ENCODE measurements at places on chromosomes 12 and 14. TPM values are rescaled to one million over a fixed set of nuclear protein-coding genes. Genes with fewer than 3 reads are reported as not detected.

The ASPG gene
- polyA plus RNA-seq, result 3.3 TPM

The KRT71 gene
- not detected for polyA plus RNA-seq

The EXOC3L4 gene
- polyA plus RNA-seq, result 2.4 TPM

The CCDC177 gene
- 0.63 TPM for polyA plus RNA-seq

The KCNH5 gene
- 0.53 TPM for polyA plus RNA-seq

The PLEKHD1 gene
- 1.9 TPM for polyA plus RNA-seq

The SERPINA10 gene
- polyA plus RNA-seq, result not detected

The STXBP6 gene
- polyA plus RNA-seq, result 8.6 TPM

The IL26 gene
- not detected for polyA plus RNA-seq

The WNT5B gene
- polyA plus RNA-seq, result 4.9 TPM

The HHIPL1 gene
- polyA plus RNA-seq, result 1.0 TPM

The CEBPE gene
- polyA plus RNA-seq, result not detected

The ESPL1 gene
- 30.5 TPM for polyA plus RNA-seq

The LPCAT3 gene
- polyA plus RNA-seq, result 33.2 TPM

The NOP9 gene
- 20.1 TPM for polyA plus RNA-seq

The GLIPR1L2 gene
- 35.9 TPM for polyA plus RNA-seq

The ERBB3 gene
- 6.1 TPM for polyA plus RNA-seq

The C12orf56 gene
- 21.8 TPM for polyA plus RNA-seq

The SSTR1 gene
- 0.45 TPM for polyA plus RNA-seq

The SLCO1B1 gene
- polyA plus RNA-seq, result not detected

The SERPINA5 gene
- polyA plus RNA-seq, result 1,170 TPM

The THTPA gene
- polyA plus RNA-seq, result 60.3 TPM

The IL31 gene
- polyA plus RNA-seq, result 0.38 TPM

The ENDOU gene
- polyA plus RNA-seq, result 0.21 TPM

The EDDM3A gene
- polyA plus RNA-seq, result 1.9 TPM

The SOAT2 gene
- polyA plus RNA-seq, result 0.25 TPM

The KCNMB4 gene
- 3.5 TPM for polyA plus RNA-seq

The SPIC gene
- polyA plus RNA-seq, result not detected

The MLXIP gene
- 39.9 TPM for polyA plus RNA-seq

The ZNF10 gene
- 20.4 TPM for polyA plus RNA-seq

The TEAD4 gene
- polyA plus RNA-seq, result 9.7 TPM

Data from testis (tissue), 5 donors.